Foreskin melanocyte (primary cell): ENCODE measurements at places on chromosomes 6 and 20.

- no peak for DNase-seq
Observed at GRCh38 chr6:148285205-148285604, 57.4 kb upstream of the SASH1 start.

GRCh38 chr20:34052414-34052813 lies 58.7 kb downstream of the RALY start:
- DNase-seq, result no peak

DNA sequence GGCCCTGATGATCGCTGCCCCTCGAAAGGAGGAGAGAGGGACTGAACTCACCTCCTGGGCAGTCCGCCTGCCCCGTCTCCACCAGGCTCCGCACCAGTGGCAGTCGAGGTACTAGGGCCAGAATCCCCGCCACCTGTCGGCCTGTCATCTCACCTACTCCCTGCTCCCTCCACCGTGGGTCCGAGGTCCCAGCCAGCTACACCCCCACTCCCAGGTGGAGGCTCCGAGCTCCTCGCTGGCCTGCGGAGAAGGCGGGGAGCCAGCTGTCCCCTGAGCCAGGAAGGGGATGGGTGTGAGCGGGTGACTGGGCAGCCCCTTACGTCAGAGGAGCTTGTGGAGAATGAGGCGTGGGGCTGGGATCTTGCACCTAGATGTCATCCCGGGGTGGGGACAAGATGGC lies 1066.5 kb upstream of the MANEA start:
- no peak for DNase-seq

GRCh38 chr6:53440336-53440945 lies 91.7 kb upstream of the ELOVL5 start:
- DNase-seq, result peak; percentile 31
